ENCODE measurements at places on chromosomes 5 and 9.
A peak's percentile ranks its signal among the peaks of the same experiment; 100 is the strongest.

- DNase-seq = no peak
Measured at GRCh38 chr9:87573841-87574342, 76.2 kb downstream of the DAPK1 start.

DNA sequence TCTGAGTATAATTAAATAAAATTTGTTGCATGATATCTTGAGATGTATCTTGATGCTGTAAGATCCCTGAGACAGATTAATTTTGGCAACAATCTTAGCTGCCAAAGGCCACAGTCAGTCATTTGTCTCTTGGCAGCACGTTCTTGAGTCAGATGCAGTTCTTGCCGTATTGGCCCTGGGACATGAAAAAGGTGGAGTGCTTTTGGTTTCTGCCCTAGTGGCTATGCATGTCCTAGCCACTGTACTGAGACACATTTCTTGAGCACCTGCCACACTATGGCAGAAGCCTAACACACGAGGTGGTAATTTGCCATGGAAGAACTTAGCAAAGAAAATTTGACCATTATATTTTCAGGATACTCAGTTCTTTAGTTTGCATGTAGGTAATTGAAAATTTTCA lies 45.0 kb upstream of the PHF2 start:
- no peak for DNase-seq

GRCh38 chr5:35337340-35338156 lies 107.3 kb upstream of the PRLR start:
- no peak for DNase-seq

- DNase-seq = no peak
Measured at GRCh38 chr5:81829242-81829641, 78.3 kb upstream of the SSBP2 start.

GRCh38 chr5:115553082-115553481 lies 8.5 kb upstream of the FEM1C start:
- no peak for DNase-seq

- DNase-seq = no peak
Measured at GRCh38 chr5:64678374-64678773, 11.9 kb upstream of the SHISAL2B start.

DNA sequence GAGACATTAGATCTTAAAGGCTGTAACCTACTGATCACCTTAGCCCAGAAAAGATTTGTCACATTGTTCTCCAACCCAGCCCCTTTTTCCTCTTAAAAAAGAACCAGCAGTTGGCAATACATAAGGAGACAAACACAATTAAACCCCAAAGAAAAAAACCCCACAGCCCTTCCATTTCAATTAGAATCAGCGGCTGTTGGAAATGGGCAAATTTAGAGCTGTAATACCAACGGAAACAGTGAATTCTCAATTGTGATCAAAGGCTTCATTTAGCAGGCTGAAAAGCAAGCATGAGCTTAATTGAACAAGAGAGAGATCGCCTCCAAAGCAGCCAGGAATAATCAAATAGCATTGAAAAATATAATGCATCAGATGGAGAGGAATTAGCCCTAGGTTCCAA lies 153.6 kb downstream of the FAM114A2 start:
- no peak for DNase-seq

- no peak for DNase-seq
Measured at GRCh38 chr5:50965654-50966375, 299.4 kb downstream of the PARP8 start.

DNA sequence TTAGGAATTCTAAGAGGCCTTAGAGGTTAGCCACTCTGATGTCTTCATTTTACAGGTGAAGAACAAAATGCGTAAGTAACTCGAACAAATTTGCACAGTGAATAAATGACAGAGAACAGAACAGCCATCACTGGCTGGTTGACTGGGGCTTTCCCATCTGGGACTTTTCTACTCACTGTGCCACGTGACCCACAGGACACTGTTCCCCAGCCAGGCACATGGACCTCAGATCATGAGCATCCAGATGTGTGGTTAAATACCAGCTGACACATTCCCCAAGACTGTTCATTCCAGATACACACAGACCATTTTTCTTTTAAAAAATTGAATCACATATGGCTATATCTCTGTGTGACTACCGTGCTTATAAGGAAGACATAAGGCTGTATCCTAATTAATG lies 25.8 kb upstream of the MED10 start:
- DNase-seq = no peak

GRCh38 chr9:117494401-117495090 lies 79.7 kb upstream of the ASTN2 start:
- no peak for DNase-seq

GRCh38 chr5:151062405-151063141 lies 18.3 kb downstream of the TNIP1 start:
- no peak for DNase-seq

DNA sequence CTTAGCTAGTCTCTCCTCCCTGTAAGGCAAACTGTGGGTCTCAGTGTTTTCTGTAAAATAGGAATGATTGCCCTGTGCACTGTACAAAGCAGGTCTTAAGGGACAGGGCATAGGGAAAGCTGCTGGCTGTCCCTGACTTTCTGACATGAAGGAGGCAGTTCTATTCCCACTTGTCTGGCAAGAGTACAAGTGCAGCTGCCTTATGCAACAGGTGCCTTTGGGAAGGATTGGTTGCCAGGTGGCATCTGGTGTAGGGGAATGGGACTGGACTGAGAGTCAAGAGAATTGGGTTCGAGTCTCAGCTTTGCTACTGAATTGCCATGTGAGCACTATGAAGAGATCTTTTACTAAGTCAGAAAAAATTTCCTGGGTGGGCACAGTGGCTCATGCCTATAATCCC lies 10.0 kb downstream of the BSPRY start:
- DNase-seq = no peak

GRCh38 chr9:18361646-18362045 lies 112.3 kb upstream of the ADAMTSL1 start:
- no peak for DNase-seq

GRCh38 chr9:88534456-88535225 lies at the start of gene NXNL2:
NXNL2 (plus strand) TSS chr9:88535178; CDS start chr9:88535435, 257 bp downstream.
- DNase-seq = peak; percentile 20

- DNase-seq = no peak
Measured at GRCh38 chr9:134776080-134776796, 104.4 kb upstream of the FCN2 start.

DNA sequence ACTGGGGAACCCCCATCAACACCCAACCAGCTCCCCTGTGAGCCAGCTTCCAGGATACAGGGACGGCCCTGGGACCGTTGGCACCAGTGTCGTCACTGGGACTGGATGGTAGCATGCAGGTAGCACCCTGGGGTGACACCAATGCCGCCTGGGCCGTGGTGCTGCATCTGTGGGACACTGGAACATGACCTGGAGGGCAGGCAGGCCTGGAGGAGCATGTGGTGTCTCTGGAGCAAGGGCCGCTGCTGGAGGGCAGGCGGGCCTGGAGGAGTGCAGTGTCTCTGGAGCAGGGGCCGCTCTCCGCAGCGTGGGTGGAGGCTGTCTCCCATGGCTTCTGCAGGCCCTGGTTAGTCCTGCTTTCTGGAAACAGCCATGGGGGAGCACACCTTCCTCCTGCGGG lies 13.1 kb downstream of the LPCAT1 start:
- DNase-seq = no peak

- DNase-seq = no peak
Measured at GRCh38 chr5:129098488-129099183, 4.1 kb downstream of the ISOC1 start.

- DNase-seq = no peak
Measured at GRCh38 chr5:84273517-84273883, 111.2 kb downstream of the EDIL3 start.

DNA sequence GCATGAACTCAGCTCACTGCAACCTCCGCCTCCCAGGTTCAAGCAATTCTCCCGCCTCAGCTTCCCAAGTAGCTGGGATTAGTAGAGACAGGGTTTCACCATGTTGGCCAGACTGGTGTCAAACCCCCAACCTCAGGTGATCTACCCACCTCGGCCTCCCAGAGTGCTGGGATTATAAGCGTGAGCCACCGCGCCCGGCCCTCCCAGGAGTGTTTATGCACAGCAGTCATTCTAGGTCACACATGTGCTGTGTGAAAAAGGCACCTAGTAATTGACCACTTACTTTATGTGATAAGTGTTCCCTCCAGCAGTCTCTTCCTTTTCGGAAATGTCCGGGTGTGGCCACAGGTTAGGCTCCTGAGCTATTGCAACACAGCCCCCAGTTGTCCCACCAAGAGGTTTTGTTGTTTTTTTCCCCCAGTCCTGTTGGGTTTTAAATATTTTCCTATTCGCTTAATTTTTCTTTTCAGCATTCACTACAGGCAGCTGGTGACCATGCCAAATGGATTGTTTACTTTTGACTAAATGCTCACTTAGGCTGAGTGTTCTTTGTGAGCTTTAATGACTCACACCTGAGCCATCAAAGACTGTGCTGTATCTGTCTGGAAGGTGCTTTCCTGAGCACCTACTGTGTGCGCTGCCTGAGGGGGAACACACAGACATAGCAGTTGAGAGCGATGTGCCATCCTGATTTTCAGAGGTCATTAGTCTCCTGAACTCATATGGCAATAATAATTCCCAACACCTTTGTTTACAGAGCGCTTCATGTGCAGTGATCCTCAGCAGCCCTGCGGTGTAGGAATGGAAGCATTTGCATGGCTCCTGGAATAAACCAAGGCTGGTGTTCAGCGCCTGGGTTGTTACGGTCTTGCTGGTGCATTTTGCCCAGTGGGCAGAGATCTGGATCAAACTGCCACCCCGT lies 94.3 kb downstream of the MVB12B start:
- DNase-seq = no peak

GRCh38 chr5:40677456-40677855 lies 2.3 kb upstream of the PTGER4 start:
- DNase-seq = no peak

- no peak for DNase-seq
Measured at GRCh38 chr5:149860801-149861322, 83.7 kb downstream of the PDE6A start.

GRCh38 chr9:124733964-124734740 lies 37.0 kb downstream of the NR6A1 start:
- no peak for DNase-seq

GRCh38 chr5:148991566-148991965 lies 71.3 kb downstream of the SH3TC2 start:
- no peak for DNase-seq

DNA sequence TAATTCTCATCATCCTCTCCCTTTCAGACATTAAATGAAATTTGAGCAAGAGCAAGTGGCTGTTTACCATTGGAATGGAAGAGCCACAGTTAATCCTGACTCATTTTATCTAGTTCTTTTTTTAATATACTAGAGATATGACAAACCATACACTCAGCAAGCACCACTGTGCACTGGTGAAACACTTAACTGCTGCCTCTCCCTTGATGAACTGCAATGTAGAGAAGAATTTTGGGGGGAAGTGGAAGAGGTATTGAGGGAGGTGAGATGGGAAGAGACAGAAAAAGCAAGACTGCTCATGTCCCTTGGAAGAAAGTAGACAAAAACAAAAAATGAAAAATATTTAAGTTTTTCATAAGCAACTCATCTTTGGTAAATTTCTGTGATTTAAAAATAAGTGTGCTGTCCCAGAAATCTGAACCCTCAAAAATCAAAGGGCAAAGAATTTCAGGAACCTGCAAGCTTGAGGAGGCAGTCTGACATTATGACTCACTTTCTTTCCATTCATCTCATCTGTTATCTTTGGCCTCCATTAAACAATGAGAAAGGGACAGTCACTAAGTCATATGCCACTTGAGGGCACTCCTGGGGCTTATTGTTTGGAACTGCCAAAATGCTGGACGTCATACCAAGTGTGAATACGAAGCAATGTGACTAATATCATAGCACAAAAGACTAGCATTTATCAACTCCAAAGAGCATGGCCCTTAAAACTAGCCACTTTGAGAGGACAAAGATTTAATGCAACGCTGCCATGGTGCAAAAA lies 566.8 kb upstream of the DMAC1 start:
- no peak for DNase-seq

GRCh38 chr9:28215536-28216299 lies 642.4 kb upstream of the C9orf72 start:
- no peak for DNase-seq

DNA sequence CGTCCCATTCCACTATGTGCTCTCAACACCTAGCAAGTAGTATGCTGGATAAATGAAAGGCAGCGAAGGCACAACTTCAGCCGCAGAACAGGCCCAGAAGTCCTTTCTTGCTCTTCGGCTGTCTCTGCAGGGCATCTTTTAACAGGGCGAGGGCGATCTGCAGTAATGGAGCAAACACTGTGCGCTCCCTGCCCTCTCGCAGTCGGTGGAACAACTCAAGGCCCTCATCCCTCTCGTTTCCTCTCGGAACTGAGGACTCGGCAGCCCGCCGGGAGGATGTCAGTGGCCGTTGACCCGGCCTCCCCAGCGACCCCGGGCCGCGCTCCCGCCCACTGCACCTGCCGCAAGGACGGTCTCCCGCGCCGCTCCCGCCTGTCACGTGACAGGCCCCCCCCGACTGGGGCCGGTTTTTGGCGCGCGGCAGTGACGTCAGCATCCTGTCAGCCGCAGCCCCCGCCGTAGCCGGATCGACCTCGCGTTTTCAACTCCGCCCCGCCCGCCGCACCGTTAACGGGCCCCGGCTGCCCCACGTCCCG lies 1.1 kb downstream of the ZNF367 start:
- peak; percentile 94 for DNase-seq

DNA sequence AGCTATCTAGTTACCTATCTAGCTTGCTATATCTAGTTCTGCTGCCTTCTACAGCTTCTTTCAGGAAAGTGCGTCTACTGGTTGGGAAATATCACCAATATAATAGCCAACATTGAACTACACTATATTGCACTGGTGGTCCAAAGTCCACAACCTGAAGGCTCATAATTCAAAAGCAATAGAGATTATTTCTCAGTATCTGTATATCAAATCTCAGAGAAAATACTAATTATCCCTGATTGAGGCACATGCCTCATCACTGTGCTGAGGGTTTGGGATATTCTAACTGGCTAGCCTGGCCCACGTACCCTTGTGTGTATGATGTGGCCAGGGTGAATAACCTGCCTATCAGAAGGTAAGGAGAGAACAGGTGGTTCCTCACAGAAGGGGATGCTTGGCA lies 53.8 kb downstream of the SH3RF2 start:
- no peak for DNase-seq
